ENCODE measurements at places on chromosomes 12 and 14. TPM values are rescaled to one million over a fixed set of nuclear protein-coding genes. Genes with fewer than 3 reads are reported as not detected.

DNA sequence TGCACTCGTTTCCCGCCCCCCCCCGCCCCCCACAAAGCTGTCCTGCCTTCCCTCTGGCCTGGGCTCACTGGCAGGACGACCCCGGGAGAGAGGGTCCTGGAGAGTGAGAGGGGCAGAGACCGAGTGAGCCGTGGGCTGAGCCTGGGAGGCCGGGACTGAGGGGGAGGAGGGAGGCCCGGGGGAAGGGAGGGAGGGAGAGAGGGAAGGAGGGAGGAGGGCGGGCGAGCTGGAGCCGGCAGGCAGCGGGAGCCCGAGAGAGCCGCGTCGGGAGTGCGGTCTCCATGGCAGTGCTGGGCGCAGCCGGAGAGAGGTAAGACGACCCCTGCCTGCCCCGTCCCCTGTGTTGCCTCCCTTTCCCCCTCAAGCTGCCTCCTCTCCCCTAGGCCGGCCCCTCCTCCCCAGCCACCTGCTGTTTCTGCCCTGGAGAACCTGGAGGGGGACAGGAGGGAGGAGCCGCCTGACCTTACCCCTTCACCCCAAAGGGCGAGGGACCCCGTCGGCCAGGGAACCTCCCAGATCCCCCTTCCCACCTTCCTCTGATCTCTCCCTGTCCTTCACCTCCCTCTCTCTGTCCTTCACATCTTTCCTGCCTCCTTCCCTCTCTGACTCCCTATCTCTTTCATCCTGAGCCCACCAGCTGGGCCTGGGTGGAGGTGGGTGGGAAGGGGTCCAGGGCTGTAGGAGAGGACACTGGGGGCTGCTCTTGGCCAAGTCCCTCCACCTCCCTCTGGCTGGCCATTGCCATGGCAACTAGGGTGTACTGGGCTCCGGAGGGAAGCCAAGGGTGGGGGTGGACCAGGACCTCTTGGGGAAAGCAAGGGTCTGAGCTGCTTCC, at the start of gene GPR162:
GPR162 (plus strand) TSS at position 231 of the 835 bp plus-strand sequence. CDS start 2,078 bp downstream, outside the sequence.
- peaks cover 35% of the 10 kb centered on the region for H3K27me3 ChIP-seq
- no peak within 1 kb of the TSS for H3K4me3 ChIP-seq
- no peaks in the 10 kb centered on the region for H3K36me3 ChIP-seq
- no peak within 1 kb of the TSS for H3K27ac ChIP-seq
- H3K4me1 ChIP-seq, result peaks cover 17% of the 10 kb centered on the region

- no peaks in the 10 kb centered on the region for H3K27me3 ChIP-seq
- no peaks in the 10 kb centered on the region for H3K36me3 ChIP-seq
- no peak for DNase-seq
- H3K27ac ChIP-seq, result no peak overlapping the region
- H3K4me1 ChIP-seq, result no peaks in the 10 kb centered on the region
Measured at GRCh38 chr14:39229601-39230110, 4.1 kb upstream of the MIA2 start.

Gene STON2
- total RNA-seq, result not detected

Gene CLEC4D
- total RNA-seq, result not detected

DNA sequence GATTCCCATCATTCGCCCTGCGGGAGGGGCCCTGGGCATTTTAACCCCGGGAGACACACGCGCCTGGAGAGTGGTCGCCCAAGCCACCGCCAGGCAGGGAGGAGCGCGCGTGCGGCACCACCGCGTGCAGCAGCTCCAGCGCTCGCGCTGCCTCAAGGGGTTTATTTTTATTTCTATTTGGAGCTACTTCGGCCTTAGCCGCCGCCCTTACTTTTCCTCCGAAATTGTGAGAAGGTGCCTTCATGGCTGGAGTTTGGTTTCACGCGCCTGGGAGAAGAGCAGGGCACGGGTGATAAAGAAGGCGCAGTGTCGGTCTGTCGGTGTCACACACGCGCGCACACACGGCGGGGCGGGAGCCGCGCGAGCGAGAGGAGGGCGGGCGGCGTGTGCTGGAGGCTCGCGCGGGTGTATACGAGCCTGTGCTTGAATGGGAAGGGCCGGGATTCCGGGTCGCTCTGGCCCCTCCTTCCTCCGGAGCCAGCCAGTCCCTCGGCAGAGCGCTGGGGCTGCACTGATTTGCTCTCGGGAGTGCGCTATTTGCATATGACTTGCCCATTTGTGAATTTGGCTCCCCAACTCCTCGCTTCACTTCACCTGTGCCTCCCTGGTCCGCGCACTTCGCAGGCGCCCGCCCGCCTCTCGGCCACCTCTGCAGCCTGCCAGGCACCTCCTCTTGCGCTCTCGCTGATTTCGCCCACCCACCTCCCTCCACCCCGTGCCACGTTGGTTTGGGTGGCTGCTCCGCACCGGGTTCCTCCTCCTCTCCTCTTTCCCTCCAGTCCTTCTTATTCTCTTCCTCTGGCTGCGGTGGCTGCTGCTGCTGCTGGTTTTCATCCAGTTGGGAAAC, 932.3 kb downstream of the DIO2 start:
- no peaks in the 10 kb centered on the region for H3K4me1 ChIP-seq
- H3K27ac ChIP-seq, result no peak overlapping the region
- no peaks in the 10 kb centered on the region for H3K27me3 ChIP-seq

DNA sequence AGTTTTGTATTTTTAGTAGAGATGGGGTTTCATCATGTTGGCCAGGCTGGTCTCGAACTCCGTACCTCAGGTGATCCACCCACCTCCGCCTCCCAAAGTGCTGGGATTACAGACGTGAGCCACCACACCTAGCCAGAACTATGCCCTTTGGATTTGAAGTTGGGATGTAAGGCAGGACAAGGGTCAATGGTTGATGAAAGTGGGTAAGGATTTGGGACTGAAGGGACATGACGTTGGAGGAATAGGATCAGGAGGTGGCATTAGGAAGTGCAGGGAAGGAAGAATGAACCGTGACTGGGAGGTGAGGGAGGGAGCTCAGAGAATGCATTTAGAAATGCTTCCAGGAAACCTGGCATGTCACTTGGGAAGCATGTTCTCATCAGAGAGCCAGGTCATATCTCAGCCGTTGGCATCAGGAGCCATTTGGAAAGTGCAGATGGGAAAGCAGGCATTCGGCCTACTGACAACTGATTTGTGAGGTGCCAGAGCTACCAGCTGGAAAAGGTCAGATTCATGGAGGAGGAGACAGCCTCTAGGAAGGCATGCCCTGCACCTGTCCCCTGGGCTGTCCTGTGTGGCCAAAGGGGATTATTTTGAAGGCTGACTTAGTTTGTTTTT, 2.2 kb downstream of the CRADD start:
- DNase-seq, result no peak
- H3K27ac ChIP-seq, result no peak overlapping the region
- H3K27me3 ChIP-seq, result no peaks in the 10 kb centered on the region
- peaks cover 4% of the 10 kb centered on the region for H3K36me3 ChIP-seq

Gene CRIP1
- total RNA-seq, result 201 TPM

GRCh38 chr12:75603475-75603874, 92.1 kb upstream of the KRR1 start:
- no peaks in the 10 kb centered on the region for H3K27me3 ChIP-seq
- no peaks in the 10 kb centered on the region for H3K36me3 ChIP-seq
- no peak overlapping the region for H3K27ac ChIP-seq
- no peak for DNase-seq

DNA sequence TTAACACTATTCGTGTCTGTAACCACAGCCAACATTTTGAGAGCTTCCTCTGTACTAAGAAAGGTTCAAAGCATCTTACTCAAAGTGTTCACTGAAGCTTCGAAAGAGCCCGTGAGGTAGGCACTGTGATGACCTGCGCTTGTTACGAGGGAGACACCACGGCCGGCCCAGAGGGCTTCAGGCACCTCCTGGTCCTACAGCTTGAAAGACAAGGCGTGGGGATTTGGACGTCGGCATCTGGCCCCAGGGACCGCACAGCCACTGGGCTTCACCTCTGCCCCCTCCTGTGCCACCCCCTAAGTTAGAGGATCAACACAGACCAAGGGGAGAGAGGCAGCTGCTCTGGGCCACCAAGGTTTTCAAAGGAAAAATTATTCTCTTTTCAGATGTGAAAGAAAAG, 75.6 kb downstream of the RIMBP2 start:
- no peaks in the 10 kb centered on the region for H3K27me3 ChIP-seq
- DNase-seq, result no peak
- H3K36me3 ChIP-seq, result no peaks in the 10 kb centered on the region
- H3K4me1 ChIP-seq, result no peaks in the 10 kb centered on the region
- H3K4me3 ChIP-seq, result no peak overlapping the region

Gene BEGAIN
- total RNA-seq, result not detected

Gene PRIM1
- 25.4 TPM for total RNA-seq

GRCh38 chr12:79643821-79644220, 46.9 kb downstream of the PAWR start:
- H3K4me3 ChIP-seq, result no peak overlapping the region
- no peaks in the 10 kb centered on the region for H3K27me3 ChIP-seq
- no peak for DNase-seq
- H3K4me1 ChIP-seq, result no peaks in the 10 kb centered on the region

GRCh38 chr12:30820406-30820946, 65.7 kb upstream of the CAPRIN2 start:
- no peak for DNase-seq
- H3K4me3 ChIP-seq, result no peak overlapping the region
- no peaks in the 10 kb centered on the region for H3K36me3 ChIP-seq

GRCh38 chr12:29152981-29153630, 4.0 kb downstream of the FAR2 start:
- no peak for DNase-seq
- peaks cover 31% of the 10 kb centered on the region for H3K4me1 ChIP-seq
- no peak overlapping the region for H3K4me3 ChIP-seq
- H3K36me3 ChIP-seq, result no peaks in the 10 kb centered on the region
- no peak overlapping the region for H3K27ac ChIP-seq

- H3K4me1 ChIP-seq, result no peaks in the 10 kb centered on the region
- H3K4me3 ChIP-seq, result no peak overlapping the region
- H3K27me3 ChIP-seq, result no peaks in the 10 kb centered on the region
- H3K36me3 ChIP-seq, result no peaks in the 10 kb centered on the region
Measured at GRCh38 chr14:62303437-62303836, 541.2 kb downstream of the SNAPC1 start.

- no peak for DNase-seq
- H3K4me3 ChIP-seq, result no peak overlapping the region
- H3K27ac ChIP-seq, result no peak overlapping the region
- H3K27me3 ChIP-seq, result no peaks in the 10 kb centered on the region
- H3K4me1 ChIP-seq, result no peaks in the 10 kb centered on the region
- no peaks in the 10 kb centered on the region for H3K36me3 ChIP-seq
Measured at GRCh38 chr12:80849337-80849736, 88.4 kb downstream of the LIN7A start.

DNA sequence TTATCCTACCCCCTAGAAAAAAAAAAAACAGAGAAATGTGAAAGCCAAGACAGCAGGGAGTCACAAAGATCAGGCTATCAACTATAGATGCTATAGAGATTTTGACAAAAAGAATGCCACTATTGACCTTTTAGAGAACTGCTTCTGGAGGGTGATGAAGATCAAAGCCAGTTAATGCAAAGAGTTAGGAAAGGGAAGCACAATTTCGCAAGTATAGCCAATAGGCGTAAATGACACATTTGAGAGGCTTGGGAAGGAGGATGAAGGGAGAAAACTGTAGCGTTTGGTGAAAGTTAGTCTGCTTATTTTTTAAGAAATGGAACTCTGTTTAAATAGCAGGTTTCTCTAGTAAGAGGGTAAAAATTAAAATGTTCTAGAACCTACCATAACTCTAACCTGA, 190.7 kb downstream of the DUSP6 start:
- no peaks in the 10 kb centered on the region for H3K27me3 ChIP-seq
- peaks cover 74% of the 10 kb centered on the region for H3K4me1 ChIP-seq
- H3K27ac ChIP-seq, result no peak overlapping the region
- no peaks in the 10 kb centered on the region for H3K36me3 ChIP-seq

Gene REC8
- 62.1 TPM for total RNA-seq

Gene DDX54
- total RNA-seq, result 101 TPM

- H3K27ac ChIP-seq, result no peak overlapping the region
- no peaks in the 10 kb centered on the region for H3K4me1 ChIP-seq
- DNase-seq, result no peak
Measured at GRCh38 chr12:2336409-2336829, 283.6 kb downstream of the CACNA1C start.

- no peak overlapping the region for H3K4me3 ChIP-seq
- H3K4me1 ChIP-seq, result no peaks in the 10 kb centered on the region
- no peaks in the 10 kb centered on the region for H3K36me3 ChIP-seq
- no peaks in the 10 kb centered on the region for H3K27me3 ChIP-seq
Measured at GRCh38 chr12:46131732-46132469, 136.9 kb downstream of the SLC38A1 start.
